ENCODE measurements at places on chromosomes 1 and 21.

- DNase-seq = no peak
Measured at GRCh38 chr1:58994664-58995063, 210.8 kb upstream of the JUN start.

DNA sequence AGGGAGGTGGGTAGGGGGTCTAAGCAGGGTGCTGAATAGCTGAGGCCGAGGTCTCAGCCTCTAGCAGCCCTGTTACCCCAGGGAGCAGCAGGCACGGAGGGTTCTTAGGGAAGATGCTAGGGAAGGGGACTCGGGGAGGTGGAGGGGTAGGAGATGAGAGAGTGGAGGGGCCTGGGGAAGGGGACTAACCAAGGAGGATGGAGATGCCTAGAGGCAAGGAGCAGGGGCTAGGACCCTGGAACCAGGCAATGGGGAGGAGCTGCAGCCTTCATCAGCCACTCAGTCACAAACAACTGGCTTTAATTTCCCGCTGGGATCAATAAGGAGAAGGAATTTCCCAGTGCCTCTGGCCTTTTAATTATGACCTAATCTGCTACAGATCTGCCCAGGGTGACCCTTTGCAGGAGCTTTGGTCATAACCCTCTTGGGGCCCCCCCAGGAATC, 2.9 kb upstream of the CRABP2 start:
- no peak for DNase-seq

DNA sequence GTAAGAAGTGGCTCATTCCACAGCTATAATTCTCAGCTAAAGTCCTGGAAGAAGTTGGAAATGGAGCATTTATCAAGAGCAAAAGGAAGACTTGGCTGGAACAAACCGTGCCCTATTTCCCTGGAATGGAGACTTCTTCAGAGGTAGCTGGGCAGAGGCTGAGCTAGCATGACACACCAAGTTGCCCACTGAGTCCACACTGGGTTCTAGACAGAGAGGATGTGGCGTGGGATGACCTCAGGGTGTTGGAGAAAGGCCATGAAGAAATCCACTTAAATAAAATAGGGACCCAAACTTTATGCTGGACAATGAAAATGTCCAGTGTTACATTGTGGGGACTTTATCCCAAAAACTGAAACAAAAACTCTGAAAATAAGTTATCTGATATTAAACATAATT, 116.2 kb downstream of the KCNJ6 start:
- DNase-seq = no peak

DNA sequence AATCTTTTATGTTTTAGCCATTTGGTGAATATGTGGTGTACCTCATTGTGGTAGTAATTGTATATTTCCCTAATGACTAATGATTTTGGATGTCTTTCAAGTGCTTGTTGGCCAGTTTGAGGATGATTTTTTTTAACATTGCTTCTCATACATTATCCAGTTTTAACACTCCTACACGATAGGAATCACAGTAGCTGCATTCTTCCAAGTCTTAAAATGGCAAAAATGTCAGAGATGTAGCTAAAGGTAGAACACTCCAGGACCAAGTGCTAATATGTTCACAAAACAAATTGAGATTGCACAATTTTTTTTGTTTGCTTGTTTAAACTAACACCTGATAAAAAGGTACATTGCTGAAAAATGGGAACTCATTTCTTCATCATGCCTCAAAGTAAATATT, 11.7 kb downstream of the USP25 start:
- no peak for DNase-seq

- no peak for DNase-seq
Measured at GRCh38 chr1:26839339-26839722, 12.8 kb downstream of the ZDHHC18 start.
